ENCODE measurements at places on chromosomes 7 and 10.

GRCh38 chr7:4711634-4712033 is 29.5 kb downstream of the FOXK1 start:
- no peak for DNase-seq

GRCh38 chr7:3892157-3892556 is 591.1 kb downstream of the SDK1 start:
- DNase-seq: no peak

DNA sequence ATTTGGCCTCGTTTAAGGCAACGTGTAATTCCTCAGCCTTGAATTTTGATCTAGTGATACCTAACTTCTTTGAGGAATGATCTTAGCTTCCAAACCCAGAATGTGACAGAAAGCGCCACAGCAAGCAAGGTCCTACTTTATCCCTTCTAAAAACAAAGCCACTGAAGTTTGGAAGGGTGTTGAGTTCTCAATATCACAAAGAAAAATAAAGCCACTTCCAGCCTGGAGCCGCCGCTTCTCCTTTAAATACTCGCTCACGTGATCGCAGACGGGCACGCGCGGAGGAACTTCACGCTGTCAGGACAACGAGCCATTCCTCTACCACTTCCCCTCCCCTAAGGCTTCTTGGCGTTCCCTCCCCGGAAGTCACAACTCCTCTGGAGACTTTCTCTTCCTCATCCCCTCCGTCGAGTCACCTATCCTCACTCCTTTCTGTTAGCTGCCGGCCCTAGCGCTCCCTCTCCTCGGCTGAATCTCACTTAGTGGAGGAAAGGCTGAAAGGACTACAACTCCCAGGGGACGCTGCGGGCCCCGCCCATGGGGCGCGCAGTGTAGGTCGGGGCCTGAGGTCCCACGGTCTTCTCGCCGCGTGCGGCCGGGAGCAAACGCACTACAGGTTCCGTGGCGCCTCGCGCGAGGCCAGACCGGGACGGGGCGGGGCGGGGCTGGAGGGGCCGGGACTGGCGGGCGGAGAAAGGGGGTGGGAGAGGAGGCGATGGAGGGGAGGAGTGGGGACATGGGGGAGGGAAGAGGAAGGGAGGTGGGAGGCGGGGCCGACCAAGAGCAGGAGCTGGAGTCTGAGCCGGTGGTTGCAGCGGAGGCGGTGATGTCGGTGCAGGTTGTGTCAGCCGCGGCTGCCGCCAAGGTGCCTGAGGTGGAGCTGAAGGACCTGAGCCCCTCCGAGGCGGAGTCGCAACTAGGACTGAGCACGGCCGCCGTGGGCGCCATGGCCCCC is at the start of gene AHCYL2:
AHCYL2 (plus strand) TSS at position 780 of the 955 bp plus-strand sequence.
- DNase-seq: peak; percentile 97

- no peak for DNase-seq
Observed at GRCh38 chr10:71742301-71743088, 22.9 kb upstream of the C10orf105 start.

DNA sequence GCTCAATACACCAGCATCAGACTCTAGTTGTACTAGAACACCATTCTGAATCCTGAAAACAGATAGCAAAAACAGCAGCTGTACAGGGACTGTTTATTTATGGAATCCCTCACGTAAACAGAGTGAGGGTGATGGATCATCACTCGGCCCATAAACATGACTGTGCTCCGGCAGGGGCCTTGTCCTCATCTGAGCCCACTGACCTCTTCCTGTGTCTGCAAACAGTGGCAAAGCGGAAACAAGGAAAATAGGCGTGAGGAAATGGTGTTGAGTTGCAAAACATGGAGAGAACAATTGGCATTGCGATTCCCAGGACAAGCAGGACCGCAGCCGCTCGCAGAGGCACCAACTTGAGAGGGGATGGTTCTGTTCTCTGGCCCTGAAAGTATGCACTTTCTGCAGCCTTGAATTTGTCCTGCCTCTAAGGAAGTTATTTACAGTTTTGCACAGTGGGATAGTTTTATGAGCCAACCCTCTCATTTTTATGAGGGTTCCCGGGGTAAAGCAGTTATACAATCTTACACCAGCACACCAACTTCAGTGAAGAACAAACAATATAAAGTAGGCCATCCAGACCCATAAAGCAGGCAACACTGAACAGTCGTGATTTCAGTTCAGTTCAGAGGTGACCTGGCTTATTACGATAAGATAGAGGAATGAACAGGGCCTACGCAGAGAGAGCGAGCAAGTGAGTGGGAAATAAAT is 248.0 kb upstream of the FZD8 start:
- DNase-seq: no peak

DNA sequence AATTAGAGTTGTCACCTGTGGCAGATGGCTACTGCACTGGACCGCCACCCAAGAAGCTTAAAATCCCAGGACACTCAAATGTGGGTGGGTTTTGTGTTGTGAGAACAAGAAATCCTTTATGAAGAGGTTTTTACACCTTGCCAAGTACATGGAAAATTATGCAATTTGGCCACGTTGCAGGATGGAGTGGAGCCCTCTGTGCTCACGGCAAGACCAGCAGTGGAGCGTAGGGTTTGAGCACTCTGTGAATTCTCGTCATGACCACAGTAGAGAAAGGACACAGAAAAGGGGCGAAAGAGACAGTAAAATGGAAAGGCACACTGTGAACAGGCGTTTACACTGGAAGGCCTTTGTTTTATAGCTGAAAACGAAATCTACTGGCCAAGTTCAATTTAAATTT is 222.6 kb downstream of the ADARB2 start:
- no peak for DNase-seq

GRCh38 chr10:91901784-91902677 is 7.3 kb downstream of the FGFBP3 start:
- DNase-seq: peak; percentile 40

DNA sequence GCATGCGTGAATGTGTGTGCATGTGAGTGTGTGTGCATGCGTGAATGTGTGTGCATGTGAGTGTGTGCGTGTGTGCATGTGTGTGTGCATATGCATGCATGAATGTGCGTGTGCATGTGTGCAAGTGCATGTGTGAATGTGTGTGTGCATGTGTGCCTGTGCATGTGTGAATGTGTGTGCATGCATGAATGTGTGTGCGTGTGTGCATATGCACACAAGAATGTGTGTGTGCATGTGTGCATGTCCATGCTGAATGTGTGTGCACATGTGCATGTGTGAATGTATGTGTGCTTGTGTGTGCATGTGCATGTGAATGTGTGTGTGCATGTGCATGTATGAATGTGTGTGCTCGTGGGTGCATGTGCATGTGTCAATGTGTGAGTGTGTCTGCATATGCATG is 42.1 kb upstream of the NUB1 start:
- no peak for DNase-seq

DNA sequence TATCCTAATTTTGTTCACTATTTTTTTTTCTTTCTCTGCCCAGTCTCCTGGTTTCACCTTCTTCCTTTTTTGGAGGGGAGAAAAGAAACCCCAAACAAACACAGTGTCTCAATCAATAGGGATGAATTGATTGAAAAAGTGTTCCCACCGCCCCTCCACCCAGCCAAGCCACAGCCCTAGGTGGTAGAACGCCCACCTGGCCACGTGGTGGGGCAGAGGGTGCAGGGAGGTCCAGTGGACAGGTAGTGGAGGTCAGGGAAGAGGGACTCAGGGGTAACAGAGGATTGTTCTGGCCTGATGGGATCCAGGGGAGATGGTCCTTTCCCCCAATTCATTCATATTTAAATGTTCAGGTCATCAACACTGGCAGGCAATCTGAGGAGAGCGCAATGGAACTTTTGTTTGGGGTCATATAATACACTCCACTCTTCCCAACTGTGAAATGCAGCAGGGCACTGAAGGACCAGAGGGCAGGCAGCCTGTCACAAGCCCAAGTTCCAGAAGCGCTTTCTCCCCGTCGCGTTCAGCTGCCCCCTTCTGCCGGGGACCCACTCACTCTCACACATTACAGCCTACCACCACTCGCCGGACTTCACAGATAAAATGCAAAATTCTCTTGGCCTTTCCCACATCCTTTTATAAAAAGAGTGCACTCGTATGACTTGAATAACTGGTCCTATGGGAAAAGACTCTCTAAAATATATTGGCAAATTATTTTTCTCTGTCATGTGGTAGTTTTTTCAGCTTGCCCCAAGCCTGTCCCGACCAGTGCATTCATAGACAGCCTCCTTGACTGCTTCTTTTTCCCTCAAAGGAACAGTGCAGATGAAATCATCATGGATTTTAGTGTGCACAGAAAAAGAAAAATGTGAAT is 1.6 kb downstream of the INHBA start:
- DNase-seq: no peak

GRCh38 chr7:158103378-158103777 is 484.2 kb downstream of the PTPRN2 start:
- no peak for DNase-seq

GRCh38 chr10:63757067-63757466 is 235.9 kb downstream of the REEP3 start:
- DNase-seq: no peak

DNA sequence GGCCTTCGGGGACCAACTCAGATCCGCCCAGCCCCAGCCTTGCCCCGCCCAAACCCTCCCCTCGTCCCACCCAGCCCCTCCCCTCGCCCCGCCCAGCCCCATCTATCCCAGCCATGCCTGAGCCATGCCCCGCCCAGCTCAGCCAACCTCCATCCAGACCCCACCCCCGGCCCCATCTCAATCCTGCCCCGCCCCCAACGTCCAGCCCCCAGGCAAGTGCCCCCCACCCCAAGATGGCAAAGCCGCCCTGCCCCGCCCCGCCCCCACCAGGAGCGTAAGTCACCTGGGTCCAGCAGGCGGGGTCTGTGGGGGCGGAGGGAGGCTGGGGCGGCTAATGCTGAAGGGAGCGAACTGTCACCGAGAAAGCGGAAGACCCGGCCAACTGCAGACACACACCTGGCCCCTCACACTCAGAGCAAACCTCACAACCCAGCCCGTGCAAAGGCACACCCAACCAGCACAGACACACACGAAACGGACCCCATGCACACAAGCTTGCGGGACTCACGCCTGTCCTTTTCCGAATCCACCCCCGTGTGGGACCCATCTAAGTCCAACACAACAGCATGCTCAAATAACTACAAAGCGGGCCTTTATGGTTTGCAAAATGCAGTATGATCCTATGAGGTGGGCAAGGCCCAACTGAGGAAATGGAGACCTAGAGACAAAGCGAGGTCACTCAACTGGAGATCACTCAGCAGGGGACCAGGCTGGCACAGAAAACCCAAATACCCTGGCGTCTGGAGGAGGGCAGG is 11.5 kb upstream of the OGA start:
- DNase-seq: peak; percentile 33

GRCh38 chr7:90409667-90410066 is 6.4 kb downstream of the CLDN12 start:
- DNase-seq: no peak

- DNase-seq: no peak
Observed at GRCh38 chr10:22573820-22574569, 140.4 kb downstream of the PIP4K2A start.

- no peak for DNase-seq
Observed at GRCh38 chr7:117034851-117035464, 81.7 kb downstream of the ST7 start.

DNA sequence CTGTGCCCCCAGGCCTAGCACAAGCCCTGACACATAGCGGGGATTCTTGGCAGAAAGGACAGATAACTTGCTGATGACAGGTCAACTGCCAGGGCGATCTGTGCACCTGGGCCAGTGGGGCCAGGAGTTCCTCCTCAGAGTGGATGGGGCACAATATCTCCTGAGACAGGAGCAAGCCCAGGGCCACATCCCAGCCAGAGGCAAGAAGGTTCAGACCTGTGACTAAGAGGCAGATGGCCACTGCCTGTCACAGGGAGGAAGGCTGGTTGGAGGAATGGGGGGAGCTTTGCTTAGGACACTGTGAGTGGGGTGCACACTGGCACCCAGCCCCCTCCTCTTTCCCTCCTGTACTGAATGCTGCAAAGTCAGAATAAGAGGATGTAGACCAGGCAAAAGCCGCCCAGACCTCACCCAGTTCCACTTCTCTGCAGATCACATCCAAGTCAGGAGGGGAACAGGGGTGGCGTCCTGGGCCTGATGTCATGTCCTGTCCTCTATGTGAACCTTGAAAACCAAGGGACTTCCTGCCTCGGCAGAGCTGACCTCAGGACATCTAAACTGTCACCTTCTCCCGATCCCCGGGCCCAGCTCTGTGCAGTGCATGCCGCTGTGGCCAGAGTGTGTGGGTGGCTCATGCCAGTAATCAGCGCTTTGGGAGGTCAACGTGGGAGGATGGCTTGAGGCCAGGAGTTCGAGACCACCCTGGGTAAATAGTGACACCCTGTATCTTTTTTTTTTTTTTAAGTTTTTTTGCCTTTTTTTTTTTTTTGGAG is 1.3 kb downstream of the GUSB start:
- peak; percentile 12 for DNase-seq

GRCh38 chr10:5071411-5072198 is 22.6 kb upstream of the AKR1C3 start:
- DNase-seq: no peak

DNA sequence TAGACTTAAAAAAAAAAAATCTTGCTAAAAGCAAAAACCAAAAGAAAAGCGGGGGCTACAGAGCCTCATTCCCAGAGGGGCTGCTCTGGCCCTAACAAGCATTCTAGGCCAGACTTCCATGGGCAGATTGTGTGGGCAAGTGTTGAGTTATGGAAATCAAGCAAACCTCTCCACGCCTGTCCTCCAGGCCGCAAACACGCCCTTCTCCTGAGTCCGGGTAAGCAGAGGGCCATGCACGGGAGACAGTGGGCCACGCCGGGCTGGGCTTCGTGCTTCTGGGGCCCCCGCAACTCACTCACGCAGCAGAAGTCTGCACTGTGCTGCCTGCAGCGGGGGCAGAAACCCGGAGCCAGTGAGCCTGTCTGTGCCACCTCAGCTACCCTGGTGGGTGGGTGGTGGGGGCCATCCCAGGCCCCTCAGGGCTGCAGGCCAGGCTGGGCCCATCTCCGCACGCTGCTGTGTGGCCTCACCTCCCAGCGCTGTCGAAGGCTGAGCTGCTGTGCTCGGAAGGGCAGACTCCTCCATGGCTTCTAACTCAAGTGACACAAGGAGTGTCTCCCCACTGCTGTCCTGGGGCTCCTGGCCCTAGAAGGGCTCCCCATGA is 125.6 kb downstream of the FAM53B start:
- no peak for DNase-seq

GRCh38 chr10:51129946-51130544 is 55.8 kb downstream of the PRKG1 start:
- DNase-seq: no peak

DNA sequence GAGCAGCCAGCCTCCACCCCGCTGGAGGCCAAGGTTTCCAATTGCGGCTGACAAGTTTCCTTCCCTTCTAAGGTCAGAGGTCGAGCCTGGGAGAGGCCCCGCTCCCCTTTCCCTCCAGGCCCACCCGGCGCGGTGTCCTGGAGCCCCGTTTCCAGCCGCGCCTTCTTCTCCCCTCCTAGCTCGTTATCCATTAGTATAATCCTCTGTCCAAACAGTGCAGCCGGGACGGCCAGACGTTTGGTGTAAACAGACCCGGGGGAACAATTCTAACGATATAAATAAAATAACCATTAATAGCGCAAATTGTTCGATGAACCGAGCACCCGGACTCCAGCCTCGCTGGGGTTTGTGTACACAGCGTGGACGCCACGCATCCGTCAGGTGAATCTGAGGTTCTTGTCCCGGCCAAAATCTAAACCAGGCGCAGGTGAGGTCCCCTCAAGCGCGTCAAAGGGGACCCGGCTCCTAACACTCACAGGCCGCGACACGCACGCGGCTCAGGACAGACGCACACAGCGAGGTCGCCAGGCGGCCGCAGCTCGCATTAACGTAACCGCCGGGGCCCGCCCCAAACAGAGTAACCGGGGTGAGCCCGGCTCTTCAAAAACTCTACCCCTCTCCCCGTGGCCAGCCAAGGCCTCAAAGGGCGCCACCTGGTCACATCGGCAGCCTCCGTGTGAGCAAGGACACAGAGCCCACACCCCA is 10.8 kb upstream of the NKX2-3 start:
- no peak for DNase-seq
